ENCODE measurements at places on chromosomes 1 and 21.

DNA sequence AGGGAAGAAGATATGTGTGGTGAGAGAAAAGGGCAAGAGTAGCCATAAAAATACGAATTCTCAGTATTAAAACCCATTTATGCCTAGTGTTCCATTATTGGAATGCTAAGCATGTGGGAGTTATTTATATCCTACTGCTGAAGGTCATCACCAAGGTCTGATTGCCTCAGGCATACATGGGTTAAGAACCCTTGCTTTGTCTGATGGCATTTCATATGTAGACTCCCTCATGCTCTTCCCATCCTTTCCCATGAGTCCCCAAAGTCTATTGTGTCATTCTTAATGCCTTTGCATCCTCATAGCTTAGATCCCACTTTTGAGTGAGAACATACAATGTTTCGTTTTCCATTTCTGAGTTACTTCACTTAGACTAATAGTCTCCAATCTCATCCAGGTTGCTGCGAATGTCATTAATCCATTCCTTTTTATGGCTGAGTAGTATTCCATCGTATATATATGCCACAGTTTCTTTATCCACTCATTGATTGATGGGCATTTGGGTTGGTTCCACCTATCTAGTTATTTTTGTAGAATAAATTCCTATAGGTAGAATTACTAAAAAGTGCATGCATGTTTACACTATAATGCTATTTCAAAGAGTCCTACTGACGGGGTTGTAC lies 172.5 kb downstream of the DYRK1A start:
- no peak for DNase-seq

GRCh38 chr1:202197653-202198365 lies 4.2 kb downstream of the LGR6 start:
- no peak for DNase-seq

- no peak for DNase-seq
Observed at GRCh38 chr1:19370453-19371170, 58.5 kb downstream of the SLC66A1 start.

DNA sequence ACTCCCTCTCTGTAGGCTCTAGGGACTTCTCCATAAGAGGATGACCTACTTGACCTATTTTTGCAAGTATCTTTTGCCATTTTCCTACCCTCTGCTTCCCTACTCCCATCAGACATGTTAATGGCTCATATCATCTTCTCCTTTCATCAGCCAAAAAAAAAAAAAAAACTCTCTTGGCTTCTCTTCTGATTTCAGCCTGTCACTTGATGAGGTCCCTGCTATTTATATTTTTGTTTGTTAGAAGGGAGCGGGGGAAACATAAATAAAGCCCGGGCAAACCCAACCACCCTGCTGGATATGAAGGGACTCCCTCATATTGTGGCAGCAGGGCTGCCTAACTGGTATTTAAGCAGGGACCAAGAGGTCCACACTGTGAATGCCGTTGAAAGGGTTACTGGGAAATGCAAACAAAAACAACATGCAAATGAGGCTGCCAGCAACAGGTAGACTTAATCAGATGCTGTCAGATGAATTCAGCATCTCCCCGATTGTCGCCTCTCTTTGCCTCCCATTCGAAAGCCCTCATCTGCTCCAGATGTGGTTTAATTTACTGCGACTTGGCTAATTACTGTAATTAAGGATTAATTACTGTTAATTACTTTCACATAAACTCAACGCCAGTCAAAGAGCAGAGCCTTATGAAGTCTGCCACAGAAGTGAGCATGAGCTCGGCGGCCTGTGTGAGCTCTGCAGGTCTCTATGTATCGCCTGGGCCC lies 172.3 kb downstream of the PBX1 start:
- no peak for DNase-seq

GRCh38 chr1:216270086-216270773 lies 153.0 kb downstream of the USH2A start:
- no peak for DNase-seq

GRCh38 chr21:43810505-43811261 lies 21.3 kb downstream of the RRP1 start:
- peak; percentile 25 for DNase-seq

DNA sequence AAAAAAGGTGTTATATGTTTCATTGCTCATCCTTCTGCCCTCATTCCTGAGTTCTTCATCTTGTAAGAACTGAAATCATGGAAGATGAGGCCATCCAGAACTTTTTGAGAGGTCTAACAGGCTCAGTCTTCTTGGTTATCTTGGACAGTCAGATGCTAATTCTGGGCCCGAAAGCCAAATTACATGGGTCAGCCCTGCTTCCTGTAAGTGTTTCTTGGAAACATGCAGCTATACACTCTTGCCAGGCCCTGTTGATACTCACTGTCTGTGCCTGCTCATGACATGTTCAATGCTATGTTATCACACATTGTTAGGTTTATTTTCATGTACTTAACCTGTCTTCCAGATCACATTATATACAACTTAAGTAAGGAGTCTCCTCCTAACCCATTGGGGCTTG lies 542.5 kb downstream of the NUF2 start:
- no peak for DNase-seq

DNA sequence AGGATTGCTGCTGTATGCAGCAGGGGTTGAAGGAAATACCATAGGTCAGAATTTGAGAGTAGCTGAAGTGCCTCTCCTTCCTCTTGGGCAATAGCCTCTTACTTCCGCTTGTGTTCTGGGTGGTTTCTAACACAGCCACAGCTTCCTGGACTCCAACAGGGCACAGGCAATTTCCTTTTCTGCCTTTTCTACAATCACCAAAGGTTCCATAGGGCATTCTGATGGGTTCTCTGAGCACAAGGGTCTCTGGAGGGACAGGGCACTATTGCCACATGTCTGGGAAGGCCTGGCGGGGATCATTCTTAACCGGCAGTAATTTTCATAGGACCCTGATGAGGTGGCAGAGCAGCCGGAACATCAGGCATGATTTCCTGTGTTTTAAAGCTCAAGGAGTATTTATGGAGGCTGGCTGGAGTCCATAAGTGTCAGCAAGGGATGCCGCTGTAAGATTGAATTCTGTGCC lies 5.5 kb upstream of the AGTRAP start:
- no peak for DNase-seq

DNA sequence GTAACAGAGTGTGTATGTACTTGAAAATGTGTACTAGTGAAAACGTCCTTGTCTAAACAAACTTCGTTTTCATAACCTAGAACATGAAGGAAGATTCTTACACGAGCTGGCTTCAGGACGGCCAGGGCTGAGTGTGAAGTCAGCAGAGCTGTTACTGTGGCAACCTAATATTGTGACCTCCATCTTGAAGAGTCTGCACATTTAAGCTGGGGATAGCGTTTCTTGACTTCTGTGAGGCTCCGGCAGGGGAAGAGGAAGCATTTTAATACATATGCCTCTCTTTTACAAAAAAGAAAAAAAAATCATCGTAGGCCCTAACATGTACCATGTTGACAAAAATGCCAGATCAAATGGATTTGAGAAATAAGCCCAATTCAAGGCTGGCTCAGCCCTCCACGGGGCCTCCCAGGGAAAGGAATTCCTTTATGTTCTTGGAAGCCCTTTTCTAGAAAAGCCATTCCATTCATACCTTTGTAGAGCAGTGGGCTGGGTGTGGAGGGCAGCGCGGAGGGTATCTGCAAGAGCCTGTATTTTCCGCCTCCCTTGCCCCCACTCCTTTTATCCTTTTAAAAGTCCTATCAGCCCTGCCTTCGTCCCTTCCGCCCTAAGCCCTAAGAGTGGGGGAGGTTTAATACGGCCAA lies 51.1 kb downstream of the SIM2 start:
- no peak for DNase-seq

DNA sequence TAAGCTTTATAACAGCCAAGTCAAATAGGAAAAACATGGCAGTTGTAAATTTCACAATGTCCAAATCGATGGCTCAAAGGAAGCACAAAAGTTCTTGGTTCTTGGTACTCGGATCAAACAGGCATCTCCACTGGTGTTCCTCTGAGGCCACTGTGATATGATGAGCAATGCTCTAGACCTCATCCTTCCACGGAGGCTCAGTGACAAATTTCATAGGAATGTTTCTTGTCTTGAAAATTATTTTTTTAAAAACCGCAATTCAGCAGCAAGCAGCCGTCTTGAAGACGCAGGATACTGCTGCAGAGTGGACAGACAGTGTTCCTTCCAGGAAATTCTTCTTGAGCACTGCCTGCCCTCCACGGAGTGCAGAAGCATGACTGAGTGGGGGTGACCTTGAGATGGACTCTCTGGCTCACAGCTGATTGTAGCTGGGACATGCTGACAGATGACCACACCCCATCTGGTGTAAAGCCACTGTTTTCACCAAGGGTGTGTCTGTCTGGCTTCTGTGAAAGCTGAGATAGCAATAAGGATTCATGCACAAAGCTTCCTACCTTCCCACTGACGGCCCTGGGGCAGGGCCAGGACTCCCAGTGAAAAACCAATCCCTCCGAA lies 61.9 kb downstream of the TIAM1 start:
- peak; percentile 77 for DNase-seq

DNA sequence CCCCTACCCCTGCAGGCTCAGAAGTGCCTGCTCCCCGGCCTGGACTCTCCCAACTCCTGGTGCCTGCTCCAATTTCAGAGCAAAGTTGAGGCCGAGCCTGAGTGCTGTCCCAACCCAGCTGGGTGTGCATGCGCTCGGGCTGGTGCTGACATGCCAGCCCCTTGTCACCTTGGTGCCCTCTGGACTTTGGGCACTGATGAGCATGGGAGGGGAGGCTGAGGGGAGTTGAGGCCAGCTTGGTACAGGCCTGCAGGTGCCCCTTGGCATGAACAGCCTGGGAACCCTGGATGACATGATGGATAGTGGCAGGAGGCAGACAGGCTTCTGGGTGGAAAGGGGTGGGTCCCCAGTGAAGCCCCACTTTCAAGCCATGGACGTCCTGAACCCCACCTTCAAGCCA lies 366.1 kb upstream of the NEGR1 start:
- DNase-seq = no peak

DNA sequence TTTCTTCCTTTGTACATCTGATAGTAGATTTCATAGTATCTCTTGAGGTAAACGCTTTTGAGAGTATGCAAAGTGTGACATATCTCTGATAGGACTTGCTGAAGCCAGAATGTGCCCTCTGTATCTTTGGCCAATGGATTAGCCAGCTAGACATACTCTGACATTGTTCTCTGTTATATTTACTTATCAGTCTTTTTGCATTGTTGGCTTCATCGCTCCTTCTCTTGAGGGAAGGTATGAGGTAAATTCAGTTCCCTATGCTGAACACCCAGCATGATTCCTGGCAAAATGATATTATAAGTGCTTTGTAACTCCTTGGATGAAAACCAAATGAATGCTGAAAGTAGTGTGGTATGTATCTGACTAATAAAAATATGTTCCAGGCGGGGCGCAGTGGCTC lies 163.2 kb upstream of the CACYBP start:
- DNase-seq = no peak

GRCh38 chr1:89781494-89782126 lies 39.2 kb upstream of the LRRC8D start:
- no peak for DNase-seq

GRCh38 chr1:197868751-197869489 lies 33.5 kb upstream of the C1orf53 start:
- DNase-seq = peak; percentile 32

GRCh38 chr21:27101523-27101922 lies 134.6 kb upstream of the ADAMTS5 start:
- DNase-seq = no peak

GRCh38 chr1:235919833-235920441 lies 53.2 kb upstream of the LYST start:
- DNase-seq = no peak

GRCh38 chr1:64956733-64957441 lies 9.5 kb downstream of the JAK1 start:
- no peak for DNase-seq

- no peak for DNase-seq
Observed at GRCh38 chr1:40477678-40478053, 576 bp downstream of the ZFP69 start.

GRCh38 chr1:10228528-10228927 lies 18.2 kb downstream of the KIF1B start:
- no peak for DNase-seq

DNA sequence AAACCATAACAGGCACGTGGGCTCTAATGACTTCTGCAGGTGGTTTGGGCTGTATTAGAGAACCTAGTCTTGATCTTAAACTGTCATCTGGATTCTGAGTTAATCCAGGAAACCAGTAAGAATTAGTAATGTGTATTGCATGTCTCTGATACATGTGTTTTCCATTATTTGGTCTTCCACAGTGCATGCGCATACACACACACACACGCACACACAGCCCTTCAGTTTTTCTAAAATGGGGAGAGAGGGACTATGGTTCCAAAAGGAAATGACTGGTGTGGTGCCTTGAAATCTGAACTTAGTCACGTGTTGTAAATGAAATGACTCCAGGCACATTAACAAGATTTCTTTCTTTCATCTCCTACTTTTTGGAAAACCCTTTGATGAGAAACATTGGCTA lies 67.6 kb downstream of the OLFML2B start:
- DNase-seq = peak; percentile 62

DNA sequence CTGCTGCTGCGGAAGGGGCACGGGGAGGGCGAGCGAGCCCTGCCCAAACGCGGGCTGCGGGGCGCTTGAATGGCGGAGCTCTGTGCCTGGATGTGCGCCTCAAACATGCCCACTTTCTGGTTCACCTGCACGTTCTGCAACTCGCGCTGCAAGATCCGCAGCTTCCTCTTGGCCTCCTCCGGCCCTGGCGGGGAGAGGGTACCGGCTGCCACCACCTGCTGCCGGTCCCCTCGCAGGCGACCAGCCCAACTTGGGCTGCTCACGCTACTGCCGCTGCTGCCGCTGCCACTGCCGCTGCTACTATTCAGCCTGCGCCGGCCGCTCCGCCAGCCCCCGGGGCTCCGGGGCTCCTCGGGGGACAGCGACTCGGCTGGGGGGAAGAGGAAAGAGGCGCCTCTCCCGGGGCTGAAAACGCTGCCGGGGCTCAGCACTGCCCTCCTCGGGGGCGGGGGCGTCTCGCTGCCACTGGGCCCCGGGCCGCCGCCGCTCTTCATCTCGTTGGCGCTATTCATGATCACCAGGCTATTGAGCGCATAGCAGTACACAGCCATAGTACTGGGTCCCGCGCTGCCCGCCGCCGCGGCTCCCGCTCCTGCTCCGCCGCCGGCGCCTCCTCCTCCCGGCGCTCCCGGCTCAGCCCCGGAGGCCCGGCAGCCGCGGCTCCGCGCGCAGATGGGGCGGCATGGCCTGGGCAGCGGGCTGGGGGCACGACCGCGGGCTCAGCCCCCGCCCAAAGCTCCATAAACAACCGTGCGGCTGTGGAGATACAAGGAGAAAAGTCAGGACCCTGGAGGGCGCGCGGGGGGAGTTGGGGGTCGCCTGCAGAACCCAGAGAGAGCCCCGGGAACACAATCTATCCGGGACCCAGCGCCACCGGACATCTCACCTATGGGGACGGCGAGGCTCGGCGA lies 1.9 kb downstream of the ITPKB start:
- peak; percentile 2 for DNase-seq

- DNase-seq = no peak
Observed at GRCh38 chr1:231768416-231768815, 141.8 kb downstream of the DISC1 start.

GRCh38 chr1:217078078-217078690 lies 355.0 kb upstream of the ESRRG start:
- DNase-seq = no peak

All from amniotic stem cell (primary cell).